ENCODE measurements at places on chromosomes 13 and 19. TPM values are rescaled to one million over a fixed set of nuclear protein-coding genes. Genes with fewer than 3 reads are reported as not detected.
A peak's percentile ranks its signal among the peaks of the same experiment; 100 is the strongest.

The BBC3 gene
- 10.8 TPM for total RNA-seq

The FFAR1 gene
- 0.49 TPM for total RNA-seq

GRCh38 chr19:38277549-38277948 is 13.2 kb downstream of the SPINT2 start:
- H3K4me1 ChIP-seq = peaks cover 18% of the 10 kb centered on the region
- DNase-seq = peak; percentile 84
- no peaks in the 10 kb centered on the region for H3K36me3 ChIP-seq
- H3K27me3 ChIP-seq = no peaks in the 10 kb centered on the region
- H3K27ac ChIP-seq = peak overlapping the region; percentile 86

GRCh38 chr19:53466726-53467484 is 628 bp upstream of the ZNF813 start:
- no peaks in the 10 kb centered on the region for H3K36me3 ChIP-seq
- H3K4me1 ChIP-seq = no peaks in the 10 kb centered on the region
- no peaks in the 10 kb centered on the region for H3K27me3 ChIP-seq
- peak overlapping the region; percentile 48 for H3K4me3 ChIP-seq
- no peak overlapping the region for H3K27ac ChIP-seq

- no peaks in the 10 kb centered on the region for H3K36me3 ChIP-seq
- no peak overlapping the region for H3K4me3 ChIP-seq
- no peak for DNase-seq
- no peaks in the 10 kb centered on the region for H3K27me3 ChIP-seq
Measured at GRCh38 chr19:16022681-16023080, 53.6 kb upstream of the TPM4 start.
